ENCODE measurements at places on chromosomes 7 and 10.

- DNase-seq, result no peak
Observed at GRCh38 chr10:100348389-100348927, 1.4 kb downstream of the SCD start.

DNA sequence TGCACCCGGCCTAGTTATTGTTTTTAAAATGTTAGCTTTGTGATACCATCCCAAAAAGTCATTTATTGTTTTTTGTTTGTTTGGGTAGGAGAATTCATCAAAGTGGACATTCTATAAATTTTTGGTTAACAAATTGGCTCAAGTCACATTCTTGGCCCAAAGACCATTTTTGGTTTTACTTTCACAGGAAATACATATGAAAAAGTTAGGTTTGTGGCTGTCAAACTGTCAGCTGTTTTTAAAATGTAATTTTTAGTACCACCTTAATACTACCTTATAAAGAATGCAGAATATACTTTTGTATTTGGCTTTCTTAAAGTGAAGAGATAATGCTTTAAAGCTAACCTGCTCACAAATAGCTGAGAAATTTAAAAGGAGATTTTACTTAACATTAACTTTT is 25.1 kb downstream of the TMEM168 start:
- no peak for DNase-seq

DNA sequence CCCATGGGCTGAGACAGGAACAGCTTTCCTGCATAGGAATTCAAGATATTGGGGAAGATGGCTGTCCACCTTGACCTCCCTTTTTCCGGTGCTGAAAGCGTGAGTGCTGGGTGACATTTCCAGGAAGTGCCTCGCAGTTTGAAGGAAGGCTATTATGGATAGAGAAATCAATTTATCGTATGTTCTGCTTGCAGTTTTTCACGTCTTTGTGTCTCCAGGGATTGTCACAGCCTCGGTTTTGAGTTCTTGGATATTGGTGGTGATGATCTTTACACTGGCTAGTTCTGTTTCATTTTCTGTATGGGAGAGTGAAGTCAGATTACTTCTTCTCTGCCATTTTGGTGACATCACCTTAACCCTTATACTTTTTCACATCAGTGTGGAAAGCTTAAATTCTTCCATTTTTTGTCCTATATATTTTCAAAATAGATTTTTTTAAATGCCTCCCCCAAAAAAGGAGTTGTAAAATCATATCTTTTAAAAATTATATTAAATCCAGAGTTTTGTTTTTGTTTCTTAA is 102.5 kb upstream of the APBB1IP start:
- DNase-seq, result no peak

GRCh38 chr10:119542357-119542987 is at the start of gene RGS10:
Gene RGS10 (minus strand): TSS chr10:119542719. CDS start chr10:119542638, 81 bp downstream.
- DNase-seq, result peak; percentile 90

- DNase-seq, result no peak
Observed at GRCh38 chr10:71711052-71711623, 8.4 kb downstream of the C10orf105 start.

DNA sequence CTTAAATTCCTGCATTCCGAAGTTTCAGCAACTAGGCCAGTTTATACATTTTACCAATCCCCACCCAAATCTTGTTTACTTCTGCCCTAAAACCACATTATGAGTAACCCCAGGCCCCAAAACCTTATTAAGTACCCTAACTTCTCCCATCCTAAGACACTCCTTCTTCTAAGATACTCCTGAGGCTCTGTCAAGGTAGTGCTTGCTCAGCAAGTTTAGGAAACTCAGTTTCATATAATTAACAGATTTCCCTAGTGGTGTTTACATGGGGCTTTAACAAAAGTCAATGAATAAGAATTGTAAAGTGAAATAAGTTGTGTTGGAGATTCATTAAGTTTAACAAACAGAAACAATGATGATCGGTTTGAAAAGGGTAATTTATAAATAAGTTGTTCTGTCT is 77.8 kb downstream of the CPEB3 start:
- no peak for DNase-seq

GRCh38 chr10:88091490-88092061 is 228.2 kb downstream of the PTEN start:
- no peak for DNase-seq

GRCh38 chr10:11824376-11824775 is 1.2 kb downstream of the PROSER2 start:
- no peak for DNase-seq

GRCh38 chr10:88544140-88544870 is 38.8 kb downstream of the RNLS start:
- DNase-seq, result no peak

DNA sequence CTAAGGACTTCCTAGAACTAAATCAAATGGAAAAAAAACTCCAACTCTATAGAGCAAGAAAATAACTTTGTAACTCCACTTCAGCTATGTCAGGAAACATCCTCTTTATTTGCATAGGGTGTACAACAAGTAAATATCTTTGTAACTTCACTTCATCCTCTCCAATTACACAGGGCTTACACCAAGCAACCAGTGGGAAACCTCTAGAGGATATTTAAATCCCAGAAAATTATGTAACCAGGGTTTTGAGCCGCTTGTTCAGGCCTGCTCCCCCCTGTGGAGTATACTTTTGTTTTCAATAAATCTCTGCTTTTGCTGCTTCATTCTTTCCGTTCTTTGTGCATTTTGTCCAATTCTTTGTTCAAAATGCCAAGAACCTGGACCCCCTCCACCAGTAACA is 22.2 kb downstream of the LIPJ start:
- DNase-seq, result no peak

DNA sequence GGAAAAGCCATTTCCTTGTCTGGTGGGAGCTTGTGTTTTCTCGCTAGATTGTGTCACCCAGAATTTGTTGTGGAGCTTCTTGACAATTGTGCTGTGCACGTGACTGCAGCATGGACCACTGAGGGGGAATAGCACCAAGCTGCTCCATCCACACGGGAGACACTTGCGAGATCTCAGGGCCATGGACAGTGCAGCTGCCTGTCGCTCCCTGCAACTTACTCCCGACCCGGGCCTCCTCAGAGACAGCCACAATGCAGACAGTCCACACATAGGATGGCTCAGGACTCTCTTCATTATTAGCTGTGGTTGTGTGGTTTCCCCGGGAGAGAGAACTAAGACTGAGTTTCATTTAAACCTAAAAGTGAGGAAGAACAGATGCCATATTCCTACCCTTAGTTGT is 673.2 kb upstream of the GALNT17 start:
- DNase-seq, result no peak

GRCh38 chr7:70595370-70595754 is 536.6 kb upstream of the GALNT17 start:
- no peak for DNase-seq

DNA sequence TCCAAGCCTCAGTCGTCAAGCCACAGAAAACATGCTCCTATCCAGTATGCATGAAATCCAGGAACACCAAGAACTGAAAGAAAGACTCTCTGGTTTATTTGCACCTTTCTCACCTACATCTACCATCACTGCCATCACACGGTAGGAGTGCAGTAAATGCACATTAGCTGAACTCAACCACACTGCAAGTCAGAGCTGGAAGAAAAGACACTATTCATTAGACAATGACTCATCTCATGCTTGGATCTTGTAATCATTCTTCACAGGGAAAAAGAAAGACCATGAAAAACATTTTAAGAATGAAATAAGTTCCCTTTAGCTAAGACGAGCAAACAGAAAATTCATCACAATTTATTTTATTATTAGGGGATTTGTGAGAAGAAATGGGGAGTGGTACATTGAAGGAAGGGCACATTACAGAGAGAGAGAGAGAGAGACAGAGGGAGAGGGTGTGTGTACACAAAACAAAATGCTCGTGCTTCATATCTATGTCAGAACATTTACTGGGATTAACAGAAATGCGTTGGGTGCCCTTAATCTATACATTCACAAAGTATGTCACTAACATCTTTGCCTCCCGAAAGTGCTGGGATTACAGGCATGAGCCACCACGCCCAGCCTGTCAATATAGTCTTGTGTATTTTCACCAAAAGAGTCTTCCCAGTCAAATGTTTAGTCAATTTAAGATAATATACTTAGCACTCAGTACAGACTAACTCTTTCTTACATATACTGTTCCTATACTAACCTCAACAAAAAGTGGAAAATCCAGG is 324.9 kb downstream of the PARD3 start:
- no peak for DNase-seq

DNA sequence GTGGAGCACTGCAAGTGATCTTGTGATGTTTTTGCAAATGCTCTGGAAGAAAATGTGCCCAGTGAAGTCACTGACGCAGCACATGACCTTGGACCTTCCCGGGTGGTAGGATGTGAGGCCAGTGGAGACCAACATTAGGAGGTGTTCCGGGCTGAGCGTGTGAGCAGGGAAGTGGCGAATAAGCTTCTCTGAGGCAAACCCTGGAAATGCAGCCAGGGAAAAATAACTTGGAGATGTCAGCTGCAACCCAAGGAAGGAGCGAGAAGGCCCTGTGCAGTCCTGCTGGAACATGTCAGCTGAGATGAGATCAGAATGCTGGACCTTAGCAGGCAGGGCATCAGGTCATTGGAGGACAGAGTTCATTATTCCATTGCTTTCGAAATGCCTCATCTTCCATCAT is 18.6 kb upstream of the SDK1 start:
- no peak for DNase-seq

GRCh38 chr7:2849941-2850766 is 6.0 kb upstream of the GNA12 start:
- no peak for DNase-seq

DNA sequence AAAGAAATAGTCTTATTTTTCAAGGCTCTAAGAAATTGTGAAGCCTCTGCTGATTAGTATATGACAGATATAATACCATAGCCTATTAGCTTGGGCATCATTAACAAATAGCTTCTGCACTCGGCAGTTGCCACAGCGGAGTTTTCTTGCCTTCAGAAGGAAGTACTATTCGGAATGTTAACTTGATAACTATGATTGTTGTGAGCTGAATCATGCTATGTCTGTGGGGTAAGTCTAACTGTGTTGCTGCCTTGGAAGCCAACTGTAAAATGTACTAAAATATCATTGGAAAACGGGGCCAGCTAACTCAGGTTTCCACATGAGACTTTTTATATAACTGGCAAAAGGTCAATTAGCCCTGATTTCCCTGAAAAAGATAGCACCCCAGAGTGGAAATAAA is 93.2 kb downstream of the TWIST1 start:
- no peak for DNase-seq

GRCh38 chr10:90784771-90785170 is 73.1 kb downstream of the HTR7 start:
- no peak for DNase-seq

GRCh38 chr10:44177610-44178009 is 207.3 kb downstream of the CXCL12 start:
- DNase-seq, result no peak

DNA sequence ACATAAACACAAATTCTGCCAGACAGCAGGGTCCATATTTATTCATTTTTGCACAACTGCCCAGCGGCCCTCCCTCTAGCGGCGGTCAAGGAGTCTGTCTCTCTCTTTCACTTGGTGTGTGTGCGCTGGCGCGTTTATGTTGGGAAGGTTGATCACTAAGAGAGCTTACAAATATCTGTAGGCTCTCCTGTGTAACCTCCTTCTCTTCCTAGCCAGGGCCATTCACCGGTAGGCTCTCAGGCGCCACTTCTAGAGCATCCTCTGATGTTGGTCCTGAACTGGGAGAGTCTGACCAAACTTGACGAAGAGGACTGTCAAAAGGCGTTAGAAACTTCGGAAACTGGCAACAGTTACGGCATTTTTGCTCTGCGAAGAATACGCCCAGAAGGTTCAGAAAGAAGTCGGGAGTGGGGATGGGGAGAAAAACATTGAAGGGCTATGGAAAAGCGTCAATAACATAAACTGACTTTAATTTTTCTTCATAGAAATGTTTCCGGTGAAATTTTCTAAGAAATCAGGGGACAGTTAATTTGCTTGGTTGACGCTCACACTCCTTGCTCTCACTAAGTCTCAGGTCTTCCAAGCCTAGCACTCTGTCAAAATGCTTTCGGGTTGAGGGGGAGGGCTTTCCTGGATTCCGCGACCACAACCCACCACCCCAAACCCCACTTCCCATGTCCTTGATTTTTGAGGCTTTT is 731.1 kb downstream of the ZWINT start:
- no peak for DNase-seq

GRCh38 chr7:88758381-88759229 is 895 bp upstream of the ZNF804B start:
- no peak for DNase-seq

DNA sequence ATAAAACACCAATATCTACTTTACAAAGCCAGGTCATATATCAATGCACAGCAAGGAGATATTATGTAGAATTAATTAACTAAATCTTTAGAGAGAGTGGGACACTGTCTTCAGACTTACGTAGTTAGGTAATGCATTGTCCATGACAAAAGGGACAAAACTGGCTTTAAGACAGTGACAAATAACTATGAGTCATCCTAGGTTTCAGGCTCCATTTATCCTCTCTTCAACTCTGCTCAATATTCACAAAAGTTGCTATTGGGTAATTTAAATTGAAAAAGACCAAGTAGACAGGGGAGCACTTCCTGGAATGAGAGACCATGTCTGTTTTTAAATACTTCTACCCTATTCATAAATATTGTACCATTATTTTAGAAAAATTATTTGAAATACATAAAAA is 464.5 kb downstream of the ARL4A start:
- DNase-seq, result no peak

DNA sequence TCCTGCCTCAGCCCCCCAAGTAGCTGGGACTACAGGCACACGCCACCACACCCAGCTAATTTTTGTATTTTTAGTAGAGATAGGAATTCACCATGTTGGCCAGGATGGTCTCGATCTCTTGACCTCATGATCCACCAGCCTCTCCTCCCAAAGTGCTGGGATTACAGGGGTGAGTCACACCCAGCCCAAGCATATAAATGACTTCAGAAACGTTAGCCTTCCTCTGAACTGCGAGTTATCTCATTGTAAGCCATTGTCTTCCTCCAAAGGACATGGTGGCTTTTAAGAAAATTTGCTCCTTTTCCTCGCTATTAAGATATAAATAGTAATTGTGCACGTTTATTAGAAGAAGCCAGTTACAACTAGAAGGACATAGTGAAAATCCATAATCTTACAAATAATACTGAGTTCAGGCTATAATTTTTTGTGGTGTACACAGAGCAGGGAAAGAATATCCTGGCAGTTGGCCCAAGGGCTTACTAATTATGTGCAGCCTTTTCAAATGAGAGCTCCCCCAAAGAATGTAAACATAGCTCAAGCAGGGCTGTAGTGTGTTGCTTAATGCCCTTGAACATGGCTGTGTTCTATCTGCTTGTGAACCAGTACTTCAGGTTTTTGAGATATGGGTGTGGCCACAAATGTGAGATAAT is 495.8 kb downstream of the PARD3 start:
- DNase-seq, result peak; percentile 49

- peak; percentile 14 for DNase-seq
Observed at GRCh38 chr10:83991986-83992753, 147.1 kb upstream of the GHITM start.
